ENCODE measurements at places on chromosomes 11 and 22.

- no peak for DNase-seq
Measured at GRCh38 chr11:18757811-18758210, 31.8 kb upstream of the IGSF22 start.

GRCh38 chr11:11486002-11486401 lies 133.0 kb upstream of the CSNK2A3 start:
- no peak for DNase-seq

DNA sequence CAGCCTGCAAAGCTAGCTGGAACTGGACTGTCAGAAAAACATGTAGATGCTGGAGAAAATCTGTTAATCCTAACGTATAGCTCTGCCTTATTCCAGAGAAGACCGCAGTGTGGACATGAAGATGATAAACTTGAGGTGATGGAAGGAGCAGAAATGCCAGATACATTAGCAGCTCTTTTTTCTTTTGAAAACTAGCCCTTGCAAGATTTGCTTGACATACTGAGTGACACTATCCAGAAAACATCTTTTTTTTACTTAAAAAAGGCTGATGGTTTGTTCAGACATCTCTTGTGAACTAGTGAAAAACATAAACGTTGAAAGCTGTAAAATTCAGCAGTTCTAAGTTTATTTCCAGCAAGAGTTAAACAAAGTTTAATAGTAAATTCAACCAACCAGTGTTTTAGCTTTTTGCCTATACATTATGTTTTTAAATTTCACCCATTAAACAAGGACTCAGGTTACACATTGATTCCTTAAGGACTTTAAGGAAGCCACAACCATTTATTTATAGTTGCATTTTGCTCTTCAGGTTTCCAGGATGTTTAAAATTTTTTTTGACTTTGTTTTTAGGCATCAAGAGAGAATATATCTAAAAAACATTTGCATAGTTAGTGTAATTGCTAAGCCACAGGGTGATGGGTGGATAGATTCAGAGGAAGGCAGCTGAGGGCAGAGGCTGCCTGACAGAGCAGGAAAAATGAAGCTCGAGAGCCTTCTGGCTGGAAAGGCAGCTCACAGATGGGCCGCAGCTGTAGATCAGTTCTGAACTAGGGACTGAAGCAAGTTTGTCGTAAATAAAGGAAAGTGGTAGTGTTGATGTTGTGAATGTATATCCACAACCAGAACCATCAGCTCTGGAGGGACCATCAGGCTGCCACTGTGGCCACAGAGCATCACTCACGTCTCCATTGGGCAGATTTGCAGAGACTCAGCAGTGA lies 9.5 kb downstream of the SNAP29 start:
- no peak for DNase-seq

DNA sequence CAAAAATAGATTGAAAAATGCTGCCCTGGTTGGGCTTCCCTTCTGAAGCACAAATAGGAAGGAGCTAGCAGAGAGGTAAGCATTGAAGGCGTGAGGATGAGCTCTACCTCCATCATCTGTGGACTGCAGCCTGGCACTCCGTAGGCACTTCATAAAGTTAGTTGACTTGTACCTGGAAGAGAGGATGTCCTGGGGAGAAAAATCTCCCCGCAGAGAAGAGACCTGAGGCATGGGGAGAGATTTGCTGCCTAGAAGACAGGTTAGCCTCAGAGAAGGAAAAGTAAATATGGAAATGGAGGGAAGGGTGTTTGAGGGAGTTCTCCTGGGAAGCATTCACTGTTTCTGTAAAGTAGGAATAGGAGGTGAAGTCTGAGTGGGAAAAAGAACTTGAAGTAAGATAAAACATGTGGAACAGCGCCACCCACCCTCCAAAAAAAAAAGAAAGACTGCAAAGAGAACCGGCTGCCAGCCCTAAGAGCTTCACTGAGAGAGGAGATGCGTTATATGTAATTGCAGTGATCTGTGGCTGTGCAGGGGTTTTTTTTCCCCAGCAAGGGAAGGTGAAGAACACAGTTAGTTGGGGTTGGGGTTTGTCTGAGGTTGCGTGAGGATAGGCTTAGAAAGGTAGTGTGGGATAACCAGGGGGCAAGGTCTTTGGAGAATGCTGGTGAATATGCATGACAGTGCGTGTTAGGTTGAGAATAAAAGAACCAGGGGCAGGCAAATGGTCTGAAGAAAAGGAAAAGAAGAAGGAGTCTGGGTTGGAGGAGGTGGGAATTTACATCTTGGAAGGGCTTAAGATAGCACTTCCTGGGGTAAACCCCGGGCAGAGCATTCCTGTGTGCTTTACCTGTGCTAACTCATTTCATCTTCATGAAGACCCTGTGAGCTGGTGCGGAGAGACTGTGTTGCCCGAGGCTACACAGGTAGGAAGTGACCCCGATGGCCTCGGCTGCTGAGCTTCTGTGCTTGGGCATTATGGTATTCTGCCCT lies 16.0 kb downstream of the TNRC6B start:
- no peak for DNase-seq

- DNase-seq = peak; percentile 23
Measured at GRCh38 chr22:44667829-44668189, 34.2 kb upstream of the PRR5 start.

GRCh38 chr11:72838691-72839305 lies 24.6 kb downstream of the ATG16L2 start:
- DNase-seq = no peak

- peak; percentile 70 for DNase-seq
Measured at GRCh38 chr11:3824714-3825472, 15.9 kb downstream of the RHOG start.

- no peak for DNase-seq
Measured at GRCh38 chr22:49753961-49754695, 73.5 kb downstream of the BRD1 start.

DNA sequence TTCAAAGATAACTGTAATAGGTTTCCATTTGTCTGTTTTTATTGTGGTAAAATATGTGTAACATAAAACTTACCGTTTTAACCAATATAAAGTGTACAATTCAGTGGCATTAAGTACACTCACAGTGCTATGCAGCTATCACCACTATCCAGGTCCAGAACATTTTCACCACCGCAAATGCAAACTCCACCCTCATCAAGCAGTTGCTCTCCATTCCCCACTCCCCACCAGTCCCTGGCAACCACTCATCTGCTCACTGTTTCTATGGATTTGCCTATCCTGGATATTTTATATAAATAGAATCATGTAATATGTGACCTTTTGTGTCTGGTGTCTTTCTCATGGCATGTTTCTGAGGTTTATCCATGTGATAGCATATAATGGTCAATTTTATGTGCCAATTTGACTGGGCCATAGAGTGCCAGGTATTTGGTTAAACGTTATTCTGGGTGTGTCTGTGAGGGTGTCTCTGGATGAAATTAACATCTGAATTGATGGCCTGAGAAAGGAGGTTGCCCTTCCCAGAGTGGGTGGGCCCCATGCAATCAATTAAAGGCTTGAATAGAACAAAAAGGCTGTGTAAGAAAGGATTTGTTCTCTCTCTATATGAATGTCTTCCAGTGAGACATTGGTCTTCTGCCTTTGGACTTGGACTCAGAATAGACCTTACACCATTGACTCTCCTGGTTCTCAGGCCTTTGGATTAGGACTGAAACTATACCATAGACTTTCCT lies 17.2 kb upstream of the SMCO4 start:
- DNase-seq = no peak

GRCh38 chr22:24102366-24103200 lies 78.7 kb upstream of the SUSD2 start:
- DNase-seq = no peak

DNA sequence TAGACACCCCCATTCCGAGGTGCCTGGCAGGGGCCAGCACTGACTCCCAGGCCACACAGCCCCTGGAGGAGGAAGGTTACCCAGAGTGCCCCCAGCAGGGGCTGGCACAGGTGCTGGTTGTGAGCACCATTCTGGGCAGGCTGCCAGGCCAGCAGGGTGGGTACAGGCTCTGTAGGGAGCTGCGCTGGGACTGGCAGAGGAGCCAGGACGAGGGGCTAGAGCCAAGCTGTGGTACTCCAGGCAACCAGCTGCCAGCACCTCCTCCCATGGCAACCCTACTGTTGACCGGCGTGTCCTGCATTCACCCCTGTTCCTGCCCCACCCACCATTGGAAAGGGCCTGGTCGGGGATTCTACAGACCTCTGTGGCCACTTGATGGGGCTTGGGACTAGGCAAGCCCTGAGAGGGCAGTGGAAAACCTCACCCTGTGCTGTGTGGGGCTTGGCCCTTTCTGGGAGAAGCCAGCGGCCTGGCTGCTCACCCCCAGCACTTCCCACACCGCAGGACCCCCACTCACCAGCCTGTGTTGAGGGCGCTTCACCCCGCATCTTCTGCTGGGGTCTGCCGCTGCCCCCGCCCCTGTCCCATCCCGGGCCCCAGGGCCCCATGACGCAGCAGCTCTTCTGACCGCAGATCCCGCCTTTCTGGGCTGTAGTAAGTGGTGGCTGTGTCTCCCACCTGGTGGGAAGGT lies 1.9 kb downstream of the CLDN5 start:
- no peak for DNase-seq

GRCh38 chr11:2510626-2511402 lies 66.0 kb downstream of the KCNQ1 start:
- no peak for DNase-seq

DNA sequence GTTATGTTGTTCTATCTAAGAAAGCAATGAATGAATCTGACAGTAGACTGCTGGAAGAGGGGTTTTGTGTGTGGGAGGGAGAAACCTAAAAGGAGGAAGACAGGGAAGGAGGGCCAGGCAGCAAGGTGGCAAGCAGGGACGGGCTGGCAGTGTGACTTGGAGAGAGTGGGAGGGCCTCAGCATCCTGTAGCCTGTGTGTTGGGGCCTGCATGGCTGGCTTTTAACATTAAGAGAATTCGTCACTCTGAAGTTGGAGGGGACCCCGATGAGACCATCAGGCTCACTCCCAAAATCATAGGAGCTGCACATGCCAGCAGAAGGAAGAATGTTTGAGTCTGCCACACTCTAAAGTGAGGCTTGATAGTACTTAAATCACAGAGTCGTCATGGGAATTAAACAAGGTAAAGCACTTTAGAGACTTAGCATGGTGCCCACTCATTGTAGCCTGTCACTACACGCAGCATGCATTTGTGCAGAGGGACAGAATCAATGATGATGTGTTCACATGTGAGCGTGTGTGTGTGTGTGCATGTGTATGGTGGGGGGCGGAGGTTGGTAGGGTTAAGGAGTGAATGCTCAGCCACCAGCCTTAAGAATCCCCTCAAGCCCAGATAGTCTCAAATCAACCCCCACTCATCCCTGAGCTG lies 199.5 kb downstream of the TENM4 start:
- DNase-seq = no peak

DNA sequence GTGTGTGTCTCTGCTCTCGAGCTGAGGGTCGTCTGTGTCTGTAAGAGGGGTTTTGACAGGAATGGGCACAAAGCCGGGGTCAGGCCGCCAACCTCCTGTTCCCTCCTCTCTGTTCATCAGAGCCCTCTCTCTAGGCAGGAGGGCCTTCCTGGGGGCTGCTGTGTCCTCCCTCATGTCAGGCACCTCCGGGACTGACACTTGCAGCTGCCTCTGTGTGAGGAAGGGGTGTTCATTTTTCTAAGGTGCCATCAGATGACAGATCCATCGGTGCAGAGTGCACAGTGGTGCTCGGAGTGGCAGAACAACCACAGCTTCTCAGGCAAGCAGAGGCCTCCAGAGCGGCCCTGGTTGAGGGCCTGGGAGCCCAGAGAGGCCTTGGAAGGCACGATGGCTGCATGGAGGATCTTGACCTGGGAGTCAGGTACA lies 265.4 kb upstream of the B3GAT1 start:
- no peak for DNase-seq

GRCh38 chr11:35304386-35304775 lies 115.0 kb downstream of the SLC1A2 start:
- no peak for DNase-seq

DNA sequence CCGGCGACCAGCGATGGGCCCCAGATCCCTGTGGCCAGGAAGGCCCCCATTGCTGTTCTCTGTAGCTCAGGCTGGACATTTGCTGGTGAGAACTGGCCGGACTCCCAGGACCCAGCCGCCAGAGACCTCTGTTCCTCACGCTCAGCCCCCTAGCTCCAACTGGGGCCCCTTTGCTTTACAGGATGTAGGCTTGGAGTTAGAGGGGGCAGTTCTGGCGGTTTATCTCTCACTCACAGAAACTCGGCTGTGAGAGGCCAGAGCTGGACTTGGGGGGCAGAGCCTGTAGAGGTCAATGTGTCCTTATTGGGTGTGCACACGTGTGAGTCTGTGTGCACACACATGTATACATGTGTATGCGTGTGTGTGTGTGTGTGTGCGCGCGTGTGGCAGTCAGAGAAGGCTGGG lies 502 bp downstream of the SMIM38 start:
- DNase-seq = no peak

- DNase-seq = no peak
Measured at GRCh38 chr22:20223421-20224255, 44.5 kb downstream of the RTN4R start.

GRCh38 chr11:116224154-116224888 lies 548.5 kb downstream of the BUD13 start:
- peak; percentile 1 for DNase-seq

DNA sequence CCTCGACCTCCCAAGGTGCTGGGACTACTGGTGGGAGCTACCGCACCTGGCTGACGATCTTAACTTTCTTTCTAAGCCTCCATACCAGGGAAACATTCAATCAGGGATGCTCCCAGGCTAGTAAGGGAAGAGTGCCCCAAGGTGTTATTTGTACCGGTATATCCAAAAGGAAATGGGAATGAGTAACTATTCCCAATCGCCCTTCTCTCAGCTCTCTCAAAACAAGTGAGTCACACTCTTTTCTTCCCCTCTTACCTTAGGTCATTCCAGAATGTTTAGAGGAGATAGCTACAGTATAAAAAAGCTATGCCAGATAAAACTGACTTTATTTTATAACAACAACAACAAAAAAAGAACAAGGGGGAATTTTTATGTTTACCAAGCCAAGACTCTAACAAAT lies 13.7 kb downstream of the DCDC1 start:
- no peak for DNase-seq

DNA sequence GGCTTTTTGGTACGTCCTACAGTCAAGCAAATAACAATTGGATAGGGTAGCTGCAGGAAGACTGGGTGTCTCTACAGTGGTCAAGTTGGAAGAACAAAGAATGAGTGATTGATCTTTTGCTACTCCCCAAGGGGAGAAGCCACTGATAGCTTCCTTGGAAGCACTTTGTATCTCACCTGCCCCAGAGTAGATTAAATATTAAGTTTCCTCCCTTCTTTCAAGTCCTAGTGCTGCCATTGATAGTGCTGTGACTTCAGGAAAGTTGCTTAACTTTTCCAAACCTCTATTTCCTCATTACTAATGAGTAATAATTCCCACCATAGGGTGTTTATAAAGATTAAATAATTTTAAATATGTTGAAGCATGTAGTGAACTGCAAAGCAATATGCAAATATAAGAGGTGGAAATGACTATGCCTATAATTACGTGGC lies 35.6 kb upstream of the EHF start:
- no peak for DNase-seq
